ENCODE measurements at places on chromosomes 7 and 10.
A peak's percentile ranks its signal among the peaks of the same experiment; 100 is the strongest.

DNA sequence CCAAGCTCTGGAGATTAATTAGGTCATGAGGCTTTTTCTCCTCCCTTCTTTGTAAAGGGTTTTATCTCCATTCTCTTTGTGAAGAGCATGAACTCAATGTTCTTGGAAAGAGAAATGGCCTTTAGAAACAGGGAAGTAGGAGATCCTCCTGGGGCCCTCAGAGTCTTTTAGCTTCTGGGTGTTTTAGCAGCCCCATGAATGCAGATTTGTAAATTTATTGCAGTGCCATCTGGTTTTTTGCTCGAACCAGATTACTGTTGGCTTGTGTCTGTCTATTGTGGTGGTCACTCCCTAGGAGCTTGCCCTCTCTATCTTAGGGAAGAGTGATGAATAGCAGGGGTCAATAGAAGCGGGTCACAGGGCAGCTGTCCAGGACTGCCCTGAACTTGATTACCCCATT is 110.6 kb downstream of the BTRC start:
- no peak for DNase-seq

GRCh38 chr7:72114129-72114528 is 298.0 kb downstream of the CALN1 start:
- no peak for DNase-seq

GRCh38 chr10:125082881-125083575 is 77.3 kb downstream of the CTBP2 start:
- DNase-seq: no peak

GRCh38 chr10:79490400-79491142 is 21.8 kb upstream of the EIF5AL1 start:
- no peak for DNase-seq

DNA sequence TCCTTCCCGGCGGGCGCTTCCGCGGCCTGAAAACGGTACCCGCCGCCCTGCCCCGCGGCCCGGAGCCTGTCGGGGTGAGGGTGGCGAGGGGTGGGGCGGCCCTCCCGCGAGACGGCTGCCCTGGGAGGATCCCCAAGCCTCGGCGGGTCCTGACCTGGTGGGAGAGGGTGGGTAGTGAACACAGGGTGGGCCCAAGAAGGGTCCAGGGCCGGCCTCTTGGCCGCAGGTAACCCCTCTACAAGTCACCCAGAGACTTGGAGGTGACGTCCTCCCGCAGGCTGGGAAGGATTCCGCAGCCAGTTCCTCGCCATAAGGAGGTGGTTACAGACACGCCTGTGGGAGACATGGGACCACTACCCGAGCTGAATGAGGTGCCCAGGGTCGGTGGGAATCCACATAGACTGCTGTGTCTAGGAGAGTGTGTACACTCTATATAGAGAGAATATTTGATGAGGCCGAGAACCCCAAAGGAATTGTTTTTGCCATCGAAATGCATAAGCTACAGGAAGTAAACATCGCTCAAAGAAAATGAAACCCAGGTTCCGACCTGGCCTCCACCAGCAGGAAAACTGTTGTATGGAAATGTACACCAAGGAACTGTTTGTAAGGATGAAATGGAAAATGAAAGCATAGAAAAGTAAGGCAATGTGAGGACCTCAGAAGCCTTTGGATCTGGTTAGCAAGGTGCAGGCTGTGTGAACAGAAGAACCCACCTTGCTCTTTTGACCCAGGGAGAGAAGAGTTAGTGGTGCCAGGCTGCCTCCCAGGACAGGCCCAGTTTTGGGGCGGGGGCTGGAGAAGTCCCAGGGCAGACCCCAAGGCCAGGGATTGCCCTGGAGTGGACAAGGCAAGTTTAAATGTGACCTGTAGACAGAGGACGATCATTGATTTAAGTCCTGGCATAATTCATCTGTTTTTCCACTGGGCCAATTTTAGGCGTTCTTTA is 659 bp downstream of the OPTN start:
- DNase-seq: no peak

DNA sequence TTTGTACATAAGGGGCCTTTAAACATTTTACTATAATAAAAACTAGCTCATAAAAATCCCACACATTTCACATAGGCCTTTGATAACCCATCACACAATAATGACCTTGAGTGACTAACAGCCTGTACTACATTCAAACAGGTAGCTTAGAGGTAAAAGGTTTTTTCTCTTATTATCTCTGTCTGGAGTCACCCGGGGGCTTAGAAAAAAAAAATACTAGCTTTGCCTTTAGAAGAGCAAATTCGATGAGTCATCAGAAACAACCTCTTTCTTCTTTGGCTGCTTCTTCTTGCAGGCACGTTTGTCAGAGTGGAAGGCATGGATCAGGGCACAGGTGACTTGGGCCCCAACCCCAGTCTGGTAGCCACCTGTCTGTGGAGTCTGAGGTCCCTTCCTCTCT is 43.4 kb upstream of the ADO start:
- DNase-seq: no peak

DNA sequence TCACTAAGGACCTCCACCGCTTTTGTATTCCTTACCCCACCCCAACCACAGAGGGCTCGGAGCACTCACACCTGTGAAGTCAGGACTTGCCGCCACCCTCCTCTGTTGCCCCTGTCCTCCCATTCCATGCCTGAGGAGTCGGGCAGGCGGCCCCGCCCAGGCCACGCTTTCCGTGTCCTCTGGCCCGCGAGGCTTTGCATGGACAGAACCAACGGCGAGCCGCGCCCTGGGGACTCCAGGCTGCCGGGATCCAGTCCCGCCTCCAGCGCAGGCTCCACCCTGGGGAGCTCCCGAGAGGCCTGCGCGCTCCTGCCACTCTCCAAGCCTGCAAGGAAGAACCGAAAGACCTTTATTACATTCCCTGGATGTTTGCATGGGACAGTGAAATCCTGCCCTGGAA is 366.4 kb upstream of the POM121L12 start:
- no peak for DNase-seq

DNA sequence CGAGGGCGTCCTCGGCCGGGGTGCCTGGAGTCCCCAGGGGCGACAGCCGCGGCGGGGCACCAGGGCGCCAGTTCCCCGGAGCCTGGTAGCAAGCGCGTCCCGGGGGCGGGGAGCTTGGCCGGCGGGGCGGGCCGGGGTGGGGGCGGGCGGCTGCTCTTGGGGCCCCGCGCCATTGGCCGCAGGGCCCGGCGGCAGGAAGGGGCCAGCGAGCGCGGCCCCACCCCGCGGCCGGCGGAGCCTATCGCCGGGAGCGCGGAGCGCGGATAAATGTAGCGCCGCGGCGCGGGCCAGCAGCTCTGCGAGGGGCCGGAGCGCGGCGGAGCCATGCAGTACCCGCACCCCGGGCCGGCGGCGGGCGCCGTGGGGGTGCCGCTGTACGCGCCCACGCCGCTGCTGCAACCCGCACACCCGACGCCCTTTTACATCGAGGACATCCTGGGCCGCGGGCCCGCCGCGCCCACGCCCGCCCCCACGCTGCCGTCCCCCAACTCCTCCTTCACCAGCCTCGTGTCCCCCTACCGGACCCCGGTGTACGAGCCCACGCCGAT is at the start of gene HHEX:
TSS of gene HHEX (plus strand) at position 293 of the 548 bp plus-strand sequence. CDS start at position 325, 32 bp downstream.
- peak; percentile 40 for DNase-seq

GRCh38 chr10:132538031-132538789 is 623 bp downstream of the INPP5A start:
- DNase-seq: no peak

- no peak for DNase-seq
Observed at GRCh38 chr7:81684514-81685269, 85.2 kb downstream of the HGF start.

DNA sequence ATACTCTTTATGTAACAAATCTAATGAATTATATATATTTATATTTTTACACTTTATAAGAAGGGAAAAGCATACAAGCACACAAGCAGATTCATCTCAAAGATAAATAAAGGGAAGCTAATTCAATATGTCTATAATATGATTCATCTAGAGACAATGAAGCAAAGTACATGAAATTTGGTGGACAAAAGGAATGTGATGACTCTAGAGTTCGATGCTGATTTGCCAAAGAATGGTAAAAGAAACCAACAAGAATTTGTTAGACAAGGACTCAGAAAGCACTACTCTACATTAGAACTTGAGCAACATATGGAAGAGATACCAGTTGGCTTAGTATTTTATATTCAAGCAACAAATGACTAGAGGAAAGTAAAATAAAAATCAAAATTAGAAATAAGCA is 536.5 kb upstream of the TEX47 start:
- DNase-seq: no peak

- no peak for DNase-seq
Observed at GRCh38 chr10:43352951-43353350, 18.5 kb upstream of the FXYD4 start.

GRCh38 chr10:27341001-27341400 is 100.4 kb upstream of the ACBD5 start:
- DNase-seq: no peak

- DNase-seq: peak; percentile 22
Observed at GRCh38 chr7:151440799-151441445, 981 bp upstream of the CRYGN start.

GRCh38 chr10:12614177-12614995 is 265.0 kb downstream of the CAMK1D start:
- DNase-seq: no peak

GRCh38 chr10:6218692-6219493 is 16.2 kb downstream of the PFKFB3 start:
- no peak for DNase-seq

DNA sequence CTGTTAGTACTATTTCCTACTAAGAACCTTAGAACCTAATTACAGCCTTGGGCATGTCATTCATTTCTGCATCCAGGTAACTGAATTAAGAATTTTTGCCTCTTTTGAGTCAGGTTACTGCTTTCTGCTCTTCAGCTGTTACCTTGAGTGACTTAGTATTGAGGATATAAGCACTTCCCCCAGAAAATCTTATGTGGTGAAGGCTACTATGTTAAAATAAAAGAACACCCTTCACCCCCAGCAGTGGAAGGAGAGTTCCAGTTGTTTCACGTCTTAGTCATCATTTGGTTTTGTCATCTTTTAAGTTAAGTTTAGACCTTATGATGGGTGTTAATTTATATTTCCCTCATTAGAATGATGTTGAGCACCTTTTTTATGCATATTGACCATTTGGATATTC is 82.8 kb downstream of the GLCCI1 start:
- no peak for DNase-seq

- DNase-seq: no peak
Observed at GRCh38 chr10:128042131-128042610, 84.1 kb downstream of the MKI67 start.

- DNase-seq: no peak
Observed at GRCh38 chr10:84335516-84335915, 7.1 kb downstream of the CCSER2 start.

GRCh38 chr10:78980354-78980753 is 88.4 kb upstream of the ZMIZ1 start:
- no peak for DNase-seq

DNA sequence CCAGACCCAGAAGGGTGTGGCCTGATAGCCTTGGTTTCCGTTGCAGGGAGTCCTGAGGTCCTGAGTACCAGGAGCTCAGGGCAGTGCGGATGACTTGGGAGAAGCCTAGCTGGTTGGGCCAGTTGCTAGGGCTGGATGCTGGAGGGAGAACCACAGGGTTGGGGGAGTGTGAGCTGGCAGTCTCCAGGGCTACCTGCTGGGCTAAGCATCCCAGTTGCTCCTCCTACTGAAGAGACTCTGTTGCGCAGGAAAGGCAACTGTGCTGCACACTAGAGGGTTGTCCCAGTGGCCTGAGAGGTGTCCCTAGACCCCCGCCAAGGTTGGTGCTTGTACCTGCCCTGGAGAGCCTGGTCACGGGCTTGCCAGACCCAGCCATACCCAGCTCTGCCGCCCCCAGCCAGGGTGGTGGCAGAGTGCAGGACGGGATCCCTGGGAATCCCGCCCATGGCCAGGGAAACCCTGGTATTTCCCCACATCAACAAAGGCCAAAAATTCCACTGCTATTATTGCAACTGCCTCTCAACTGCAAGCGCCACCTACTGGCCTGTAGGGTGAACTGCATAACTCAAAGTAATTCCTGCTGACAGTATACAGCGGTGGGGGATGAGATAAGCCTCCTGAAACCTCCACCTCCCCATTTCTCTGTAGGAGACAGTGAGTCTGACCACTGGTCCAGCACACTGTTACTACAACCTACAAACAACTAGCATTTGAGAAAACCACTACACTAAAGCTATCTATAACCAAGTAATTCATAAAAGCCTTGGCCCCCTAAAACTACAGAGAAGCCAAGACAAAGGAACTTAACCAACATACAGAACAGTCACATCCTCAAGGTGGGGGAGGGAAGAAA is 67.6 kb upstream of the DDC start:
- DNase-seq: peak; percentile 44

GRCh38 chr7:45414226-45414625 is 159.9 kb upstream of the ADCY1 start:
- DNase-seq: no peak

DNA sequence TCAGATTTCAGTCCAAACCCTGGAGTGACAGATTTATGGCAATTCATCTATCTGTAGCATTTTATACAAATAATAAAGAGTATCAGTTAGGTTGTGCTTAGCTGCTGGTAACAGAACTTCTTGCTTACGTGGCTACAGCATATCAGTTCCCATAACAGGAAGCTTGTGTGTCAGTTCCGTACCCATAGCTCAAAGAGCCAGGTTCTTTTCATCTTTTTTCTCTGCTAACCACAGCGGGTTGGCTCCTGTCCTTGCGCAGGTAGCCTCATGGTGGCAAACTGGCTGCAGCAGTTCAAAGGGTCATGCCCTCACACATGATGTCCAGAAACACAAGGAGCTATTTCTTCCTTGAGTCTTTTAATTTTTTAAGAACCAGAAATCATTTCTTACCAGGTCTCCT is 1041.8 kb downstream of the GATA3 start:
- peak; percentile 18 for DNase-seq

GRCh38 chr7:151425670-151426440 is 14.1 kb downstream of the CRYGN start:
- DNase-seq: no peak

DNA sequence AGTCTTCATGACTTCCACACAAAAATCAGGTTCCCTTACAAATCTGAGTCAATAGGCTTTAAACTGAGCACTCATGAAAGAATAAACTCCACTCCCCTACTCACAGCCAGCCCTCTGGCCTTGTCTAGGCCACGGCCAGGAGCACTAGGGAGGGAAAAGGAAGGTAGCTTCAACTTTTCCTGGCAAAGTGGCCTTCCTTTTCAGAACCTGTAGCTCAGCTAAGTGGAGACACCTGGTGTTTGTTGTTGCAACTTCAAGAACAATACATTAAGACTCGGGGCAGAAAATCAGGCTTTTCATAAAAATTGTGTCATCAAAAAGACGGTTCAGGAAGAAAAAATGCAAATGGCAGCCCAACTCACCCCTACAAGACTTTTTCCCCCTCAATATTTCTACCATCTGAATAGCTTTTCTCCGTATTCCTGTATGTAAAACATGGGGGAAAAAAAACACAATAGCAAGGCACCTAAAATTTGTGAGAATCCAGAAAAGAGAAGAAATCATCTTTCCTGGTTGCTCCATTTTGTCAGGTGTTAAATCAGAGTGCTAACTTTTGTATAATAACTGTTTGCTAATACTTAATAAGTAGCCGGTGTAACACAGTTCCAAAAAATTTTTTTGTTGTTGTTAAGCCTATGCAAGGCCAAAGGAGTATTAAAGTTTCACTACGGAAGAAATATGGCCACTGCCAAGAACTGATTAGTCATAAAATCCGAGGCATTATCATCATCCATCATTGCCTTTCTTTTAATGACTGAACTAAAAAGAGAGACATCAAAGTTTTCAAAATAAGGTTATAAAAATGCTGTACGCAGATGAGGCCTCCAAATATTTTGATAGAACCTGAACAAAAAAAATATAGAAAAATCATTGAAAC is 66.2 kb upstream of the ARID5B start:
- no peak for DNase-seq

Data from activated naive CD8-positive, alpha-beta T cell treated with anti-CD3 and anti-CD28 coated beads for 36 hours (primary cell).